ENCODE measurements at places on chromosomes 2 and 18. TPM values are rescaled to one million over a fixed set of nuclear protein-coding genes. Genes with fewer than 3 reads are reported as not detected.

HES6 gene
- 5.5 TPM for total RNA-seq

ARID5A gene
- 11.0 TPM for total RNA-seq

HMSD gene
- total RNA-seq: 0.25 TPM

MOGAT1 gene
- total RNA-seq: not detected

CRYGD gene
- total RNA-seq: not detected

GALR1 gene
- total RNA-seq: under 0.01 TPM

SDC1 gene
- 117 TPM for total RNA-seq

All from uterine smooth muscle cell (primary cell).